ENCODE measurements at places on chromosomes 1 and 21.

- no peak for DNase-seq
These were observed 16.0 kb downstream of the RRP1 start for GRCh38 chr21:43805275-43805800.

- no peak for DNase-seq
These were observed 7.6 kb downstream of the CYP4B1 start for GRCh38 chr1:46806196-46807020.

GRCh38 chr1:208557046-208557722 lies 313.0 kb upstream of the PLXNA2 start:
- no peak for DNase-seq

DNA sequence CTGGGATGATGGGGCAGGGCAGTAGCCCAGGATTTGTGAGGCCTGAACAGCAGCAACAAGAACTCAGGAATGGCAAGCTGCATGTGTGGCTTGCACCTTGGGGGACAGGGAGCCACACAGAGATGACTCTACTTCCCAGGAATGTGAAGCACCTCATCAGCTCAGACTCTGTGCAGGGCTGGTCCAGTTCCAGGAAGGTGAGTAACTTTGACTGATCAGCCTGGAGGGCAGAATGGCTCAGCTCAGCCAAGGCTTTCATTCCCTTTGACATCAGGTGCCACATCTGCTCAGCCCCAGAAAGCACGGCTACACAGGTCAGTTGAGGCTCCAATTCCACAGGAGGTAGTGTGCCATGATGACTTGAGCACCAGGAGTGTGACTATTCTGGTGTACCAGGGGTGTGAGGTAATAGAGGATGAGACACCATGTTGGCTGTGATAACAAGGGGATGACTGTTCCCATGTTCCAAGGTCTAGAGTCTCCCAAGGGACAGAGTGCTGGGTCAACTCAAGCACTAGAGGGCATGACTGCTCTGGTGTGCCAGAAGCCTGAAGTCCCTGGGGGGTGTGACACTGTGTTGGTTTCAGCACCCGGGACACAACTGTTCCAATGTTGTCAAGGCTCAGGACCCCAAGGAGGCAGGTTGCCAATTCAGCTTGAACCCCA lies 625.8 kb upstream of the ADGRL2 start:
- no peak for DNase-seq

- no peak for DNase-seq
These were observed 53.1 kb upstream of the ATF3 start for GRCh38 chr1:212555426-212555825.

- no peak for DNase-seq
These were observed 130.4 kb upstream of the DNAH14 start for GRCh38 chr1:224799083-224799482.

- peak; percentile 95 for DNase-seq
These were observed at the start of gene DHDDS for GRCh38 chr1:26431979-26432695. DHDDS (plus strand) TSS chr1:26432321; CDS start chr1:26432946, 625 bp downstream.

GRCh38 chr1:17696417-17697301 lies 58.5 kb upstream of the ACTL8 start:
- DNase-seq = no peak

GRCh38 chr1:48701445-48701844 lies 75.2 kb downstream of the BEND5 start:
- DNase-seq = no peak

GRCh38 chr1:227889047-227889862 lies 58.5 kb downstream of the WNT9A start:
- no peak for DNase-seq

GRCh38 chr1:233668725-233669294 lies 54.9 kb downstream of the KCNK1 start:
- DNase-seq = no peak

DNA sequence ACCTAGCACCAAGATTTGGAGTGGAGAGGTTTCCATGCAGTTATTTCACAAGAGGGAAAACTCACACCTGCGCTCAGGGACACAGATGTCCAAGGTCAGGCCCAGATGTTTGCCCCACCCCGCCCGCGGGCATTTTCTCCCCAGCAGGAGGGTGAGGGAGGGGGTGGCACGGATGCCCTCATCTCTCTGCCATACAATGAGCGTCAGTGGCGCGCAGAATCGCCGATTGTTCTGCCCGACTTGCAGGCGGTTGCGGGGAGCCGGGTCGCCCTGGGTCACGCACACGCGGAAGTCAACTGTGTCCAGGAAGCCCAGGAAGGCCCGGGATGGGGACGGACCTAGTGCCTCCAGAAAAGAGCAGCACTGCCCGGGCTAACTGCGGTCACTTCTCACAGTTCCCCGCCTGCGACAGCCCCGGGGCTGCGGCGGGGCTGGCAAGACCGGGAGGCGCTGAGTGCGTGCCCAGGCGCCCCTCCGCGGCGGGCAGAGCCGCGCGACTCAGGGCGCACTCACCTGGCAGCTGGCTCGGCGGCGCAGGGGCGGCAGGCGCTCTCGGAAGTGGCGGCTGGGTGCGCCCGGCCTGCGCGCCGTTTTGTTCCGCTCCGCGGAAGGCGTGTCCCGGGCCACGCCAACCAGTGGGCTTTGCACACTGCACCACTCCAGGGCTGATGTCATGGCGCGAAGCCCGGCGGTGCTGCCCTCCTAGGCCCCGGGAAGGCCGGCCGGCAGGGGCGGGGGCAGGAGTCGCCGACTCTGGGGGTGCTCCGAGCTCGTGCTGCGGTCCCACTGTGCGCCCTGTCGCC lies at the start of gene CSRP1:
Gene CSRP1, minus strand, starts transcription at position 567 of the 803 bp plus-strand sequence. CDS start 10,820 bp downstream, outside the sequence.
- peak; percentile 84 for DNase-seq

GRCh38 chr1:46653405-46653958 lies 14.7 kb downstream of the ATPAF1 start:
- no peak for DNase-seq

- no peak for DNase-seq
These were observed 23.9 kb upstream of the RPTN start for GRCh38 chr1:152182944-152183361.

DNA sequence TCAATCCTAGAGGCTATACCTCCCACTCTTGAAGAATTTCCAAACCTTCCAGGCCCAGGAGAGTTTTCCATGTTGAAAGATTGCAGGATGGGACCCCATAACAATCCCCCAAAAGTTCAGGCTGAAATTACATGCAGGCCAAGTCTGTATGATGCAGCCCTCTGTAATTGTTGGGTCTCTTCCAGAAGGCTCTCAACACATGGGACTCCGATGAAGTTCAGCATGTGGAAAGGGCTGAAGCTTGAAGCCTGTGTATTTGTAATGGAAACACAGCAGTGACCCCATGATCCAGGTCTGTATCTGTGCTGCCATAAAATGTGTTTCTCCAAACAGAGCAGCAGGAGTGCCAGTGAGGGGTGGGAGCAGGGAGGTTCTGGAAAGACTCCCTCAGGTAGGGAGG lies 202.5 kb upstream of the LYPLAL1 start:
- no peak for DNase-seq

DNA sequence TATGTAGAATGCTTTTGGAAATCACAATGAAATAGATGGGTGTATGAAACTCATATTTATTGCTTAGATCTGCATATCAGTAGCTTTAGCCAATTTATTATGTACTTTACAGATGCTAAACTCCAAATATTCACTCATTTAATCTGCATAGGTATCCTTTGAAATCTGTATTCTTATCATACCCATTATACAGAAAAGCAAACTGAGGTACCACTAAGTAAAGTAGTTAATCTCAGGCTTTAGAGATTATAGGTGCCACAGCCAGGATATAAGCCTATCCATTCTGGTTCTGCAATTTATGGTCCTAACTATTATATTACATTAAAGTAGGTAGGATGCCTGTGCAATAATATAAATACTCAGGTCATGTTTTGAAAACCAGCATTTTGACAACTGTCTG lies 369.4 kb downstream of the NCAM2 start:
- no peak for DNase-seq

- DNase-seq = no peak
These were observed 131.2 kb downstream of the AKT3 start for GRCh38 chr1:243718893-243719292.

GRCh38 chr1:99424087-99424486 lies 159.8 kb downstream of the PLPPR4 start:
- no peak for DNase-seq

GRCh38 chr21:32328595-32328994 lies 29.9 kb downstream of the MRAP start:
- no peak for DNase-seq

DNA sequence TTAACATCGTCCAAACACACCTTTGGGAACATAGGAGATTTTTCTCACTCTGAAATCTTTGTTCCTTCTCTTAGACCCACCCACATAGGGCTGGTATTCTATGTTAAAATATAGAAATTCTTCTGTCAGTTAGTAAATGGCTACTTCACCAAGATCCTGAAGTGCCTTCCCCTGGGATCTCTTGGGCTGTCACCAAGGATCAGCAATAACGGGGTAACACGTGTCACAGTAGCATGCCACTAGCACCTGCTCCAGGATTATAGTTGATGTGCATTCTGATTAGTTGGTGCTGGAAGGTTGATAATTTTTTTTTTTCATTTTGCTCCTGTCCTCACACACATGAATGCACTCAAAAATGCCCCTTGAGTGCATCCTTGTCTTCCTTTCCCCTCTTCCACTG lies 298.7 kb downstream of the NTNG1 start:
- no peak for DNase-seq

GRCh38 chr1:48761986-48762385 lies 14.7 kb downstream of the BEND5 start:
- no peak for DNase-seq

GRCh38 chr1:86833461-86834215 lies 80.3 kb downstream of the SELENOF start:
- peak; percentile 98 for DNase-seq

All from NCI-H510A treated with DMSO at 0.1 percent for 48 hours (cell line).